Omental fat pad (tissue), 4 donors: ENCODE measurements at places on chromosomes 7 and 10. TPM values are rescaled to one million over a fixed set of nuclear protein-coding genes. Genes with fewer than 3 reads are reported as not detected.

PAPOLB gene
- total RNA-seq = 0.12 TPM

SP8 gene
- total RNA-seq = not detected

LIPK gene
- total RNA-seq = not detected

FOXI2 gene
- total RNA-seq = not detected

ADAM12 gene
- total RNA-seq = 4.9 TPM

TRIM73 gene
- 1.6 TPM for total RNA-seq

ANXA8L1 gene
- 284 TPM for total RNA-seq

ARHGAP22 gene
- 6.5 TPM for total RNA-seq

MUC12 gene
- not detected for total RNA-seq

ACBD7 gene
- total RNA-seq = not detected

PNLIPRP3 gene
- total RNA-seq = 0.31 TPM

MYL10 gene
- not detected for total RNA-seq

PHKG1 gene
- total RNA-seq = 0.31 TPM

TRPV6 gene
- 0.56 TPM for total RNA-seq

ZC3HAV1L gene
- total RNA-seq = 17.2 TPM

ANXA8 gene
- total RNA-seq = 61.8 TPM

TRDMT1 gene
- total RNA-seq = 6.0 TPM

PIK3CG gene
- total RNA-seq = 4.5 TPM

NME8 gene
- total RNA-seq = 0.72 TPM

RADIL gene
- 1.1 TPM for total RNA-seq

C10orf53 gene
- not detected for total RNA-seq

FAM149B1 gene
- total RNA-seq = 15.7 TPM

NPY4R gene
- 0.95 TPM for total RNA-seq

TRIL gene
- total RNA-seq = 3.2 TPM

FAM204A gene
- 42.5 TPM for total RNA-seq

FAM241B gene
- 2.3 TPM for total RNA-seq

GPR26 gene
- total RNA-seq = not detected

UCMA gene
- not detected for total RNA-seq

TUBAL3 gene
- total RNA-seq = not detected

GIMAP6 gene
- 49.4 TPM for total RNA-seq

TMEM60 gene
- 12.8 TPM for total RNA-seq

DNAJC9 gene
- total RNA-seq = 8.5 TPM

CACNA2D1 gene
- total RNA-seq = 39.8 TPM

GRID2IP gene
- not detected for total RNA-seq

HOXA13 gene
- not detected for total RNA-seq

PRXL2A gene
- total RNA-seq = 448 TPM

ANKRD22 gene
- not detected for total RNA-seq

ITGA8 gene
- total RNA-seq = 1.1 TPM

RNF32 gene
- 0.72 TPM for total RNA-seq

ZNF22 gene
- 29.0 TPM for total RNA-seq

AKR1C4 gene
- not detected for total RNA-seq

CNPY4 gene
- 12.4 TPM for total RNA-seq

PIP gene
- not detected for total RNA-seq

TMEM196 gene
- not detected for total RNA-seq

GPER1 gene
- 4.5 TPM for total RNA-seq

KCND2 gene
- total RNA-seq = 0.96 TPM

OPALIN gene
- total RNA-seq = not detected

DNA2 gene
- total RNA-seq = 4.0 TPM

CYP2C18 gene
- total RNA-seq = not detected

PDE6C gene
- total RNA-seq = not detected

CDK14 gene
- total RNA-seq = 26.8 TPM

GRID1 gene
- 1.7 TPM for total RNA-seq

ADRB1 gene
- total RNA-seq = 7.9 TPM

CYP3A7 gene
- total RNA-seq = 2.8 TPM

WDR86 gene
- total RNA-seq = 17.2 TPM
